ENCODE measurements at places on chromosomes 2 and 18.

DNA sequence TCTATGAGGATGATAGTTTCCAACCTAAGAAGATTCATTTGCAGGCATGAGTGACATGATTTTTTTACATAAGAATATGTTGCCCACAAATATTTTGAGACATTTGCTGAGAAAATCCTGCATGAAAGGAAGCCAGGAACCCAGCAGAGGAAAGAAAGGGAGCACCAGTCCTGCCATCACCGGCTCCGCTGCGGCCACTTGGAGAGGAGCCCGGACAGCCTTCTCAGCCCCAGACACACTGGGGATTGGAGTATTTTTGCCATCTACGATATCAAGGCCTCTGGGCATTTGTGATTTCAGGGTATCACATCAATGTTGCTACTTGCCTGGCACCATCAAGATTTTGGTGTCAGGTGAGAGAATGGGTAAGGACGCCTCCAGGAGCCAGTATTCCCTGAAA, 228.3 kb downstream of the PTGR3 start:
- DNase-seq: no peak

GRCh38 chr2:27353762-27354596, 2.6 kb downstream of the GTF3C2 start:
- no peak for DNase-seq

- DNase-seq: no peak
Measured at GRCh38 chr2:44010266-44010665, 14.5 kb upstream of the LRPPRC start.

GRCh38 chr2:226352941-226353560, 446.6 kb downstream of the IRS1 start:
- no peak for DNase-seq

DNA sequence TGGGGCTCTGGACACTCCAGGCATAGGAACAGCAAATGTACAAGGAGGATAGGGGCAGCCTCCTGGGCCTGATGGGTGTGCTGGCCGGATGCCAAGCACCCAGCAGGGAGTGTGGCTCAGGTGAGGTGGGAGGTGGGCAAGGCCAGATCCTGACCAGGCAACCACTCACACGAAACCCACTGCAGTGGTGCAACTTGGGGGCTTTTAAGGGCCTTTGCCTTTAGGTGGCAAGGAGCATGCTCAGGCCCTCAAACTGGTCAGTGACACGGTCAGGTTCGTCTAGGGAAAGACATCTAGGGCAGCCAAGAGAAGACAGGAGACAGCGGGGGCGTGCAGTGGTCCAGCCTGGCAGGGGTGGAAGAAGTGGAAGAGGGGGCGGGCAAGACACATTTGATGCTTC, 18.4 kb upstream of the TEX51 start:
- DNase-seq: no peak

DNA sequence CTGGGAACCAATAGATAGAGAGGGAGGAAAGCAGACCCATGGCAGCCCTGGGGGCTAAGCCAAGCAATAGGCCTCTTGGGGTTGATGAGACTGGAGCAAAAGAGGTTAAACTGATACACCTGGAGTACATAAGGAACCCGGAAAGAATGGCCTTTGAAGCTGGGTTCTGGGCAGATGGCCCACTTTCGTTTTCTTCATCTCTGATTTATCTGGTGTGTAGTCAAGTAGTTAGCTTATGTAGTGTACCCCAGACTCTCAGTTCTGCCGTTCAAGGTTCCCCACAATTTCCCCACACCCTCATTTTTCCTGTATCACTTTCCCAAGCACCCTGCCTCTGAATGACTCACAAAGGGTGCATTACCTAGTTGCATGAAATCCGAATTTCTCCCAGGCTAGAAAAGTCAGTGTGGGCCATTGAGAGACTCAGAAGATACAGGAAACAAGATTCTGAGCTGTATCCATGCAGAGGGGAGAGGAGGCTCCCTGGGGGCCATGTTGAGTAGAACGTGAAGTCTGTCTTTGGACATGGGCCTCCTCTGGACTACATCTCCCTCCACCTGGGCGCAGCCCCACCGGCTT, 235.0 kb downstream of the LOXHD1 start:
- no peak for DNase-seq

DNA sequence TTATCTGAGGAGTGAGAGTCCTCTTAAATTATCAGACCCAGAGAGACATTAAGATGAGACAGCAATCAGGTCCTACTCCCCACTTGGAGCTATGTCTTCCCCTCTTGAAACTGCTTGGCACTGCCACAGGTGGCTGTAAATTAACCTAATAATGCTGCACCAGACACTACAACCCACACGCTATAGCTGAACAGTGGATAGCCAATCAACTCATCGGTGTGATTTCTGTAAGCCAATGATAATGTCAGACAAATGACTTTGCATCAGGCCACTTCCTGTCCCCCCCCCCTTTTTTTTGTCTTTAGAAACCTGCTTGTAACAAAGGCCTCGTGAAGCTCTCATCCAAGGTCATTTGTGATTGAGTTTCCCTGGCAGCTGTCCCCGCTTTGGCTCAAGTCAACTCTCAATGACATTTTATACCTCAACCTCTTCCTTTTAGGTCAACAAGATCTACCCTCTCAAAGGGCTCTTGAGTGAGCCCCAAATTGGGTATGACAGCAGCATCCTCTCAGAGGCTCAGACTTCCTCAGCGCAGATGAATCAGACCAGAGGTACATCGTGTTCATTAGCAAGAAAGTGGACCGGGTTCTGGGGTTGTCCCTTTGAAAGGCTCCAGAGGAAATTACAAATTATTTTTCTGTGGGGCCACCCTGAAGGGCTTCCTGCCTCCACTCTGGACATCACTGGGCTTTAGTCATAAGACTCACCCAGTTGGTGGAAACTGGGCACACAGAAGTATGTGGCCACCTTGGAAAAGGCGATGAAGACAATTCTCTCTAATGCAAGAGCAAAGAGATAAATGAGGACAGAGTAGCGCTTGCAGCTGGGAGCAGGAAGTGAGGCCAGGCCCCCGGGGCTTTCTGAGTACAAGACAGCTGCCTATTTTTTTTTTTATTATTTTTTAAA, 73.6 kb downstream of the COPS8 start:
- no peak for DNase-seq

GRCh38 chr2:66508484-66509071, 73.7 kb downstream of the MEIS1 start:
- no peak for DNase-seq

GRCh38 chr18:75212751-75213090, 2.1 kb downstream of the TSHZ1 start:
- no peak for DNase-seq

GRCh38 chr2:152200101-152200500, 24.5 kb upstream of the STAM2 start:
- DNase-seq: no peak

DNA sequence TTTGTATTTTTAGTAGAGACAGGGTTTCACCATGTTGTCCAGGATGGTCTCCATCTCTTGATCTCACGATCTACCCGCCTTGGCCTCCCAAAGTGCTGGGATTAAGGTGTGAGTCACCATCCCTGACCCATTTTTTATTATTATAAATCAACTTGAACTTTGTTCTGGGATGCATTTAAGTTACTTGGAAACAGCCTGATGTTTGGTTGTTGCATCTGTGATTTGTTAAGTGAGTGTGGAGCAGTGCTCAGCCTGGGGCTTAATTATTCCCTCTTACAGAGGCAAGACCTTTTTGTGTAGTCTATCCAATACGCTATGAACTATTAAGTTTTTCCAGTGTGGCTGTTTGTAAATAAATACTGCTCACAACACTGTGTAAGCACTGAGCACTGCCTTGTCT, 32.6 kb downstream of the MTA3 start:
- no peak for DNase-seq

- no peak for DNase-seq
Measured at GRCh38 chr2:191778041-191778440, 68.8 kb downstream of the CAVIN2 start.

- DNase-seq: peak; percentile 83
Measured at GRCh38 chr2:229974266-229974665, 52.0 kb downstream of the FBXO36 start.

DNA sequence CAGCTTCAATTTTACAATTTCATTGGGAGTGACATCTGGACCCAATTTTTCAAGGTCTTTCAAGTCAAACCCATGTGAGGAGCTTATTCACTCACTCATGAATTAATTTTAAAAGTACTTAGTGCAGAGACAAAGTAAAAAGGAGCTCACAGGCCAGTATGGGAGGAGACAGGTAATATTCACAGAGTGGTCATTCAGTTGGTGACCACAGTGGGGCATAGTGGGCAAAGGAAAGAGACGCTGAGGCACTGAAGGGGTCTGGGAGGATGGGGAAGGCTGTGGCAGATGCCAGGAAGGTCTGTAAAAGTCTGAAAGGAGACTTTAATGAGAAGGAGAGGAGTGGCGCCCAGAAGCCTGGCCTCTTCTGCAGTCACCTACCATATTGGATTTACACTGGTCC, 76.0 kb downstream of the CD8B2 start:
- DNase-seq: no peak

GRCh38 chr2:122486705-122487415, 731.4 kb downstream of the TSN start:
- DNase-seq: no peak

GRCh38 chr2:46095830-46096229, 201.4 kb upstream of the EPAS1 start:
- DNase-seq: no peak

- no peak for DNase-seq
Measured at GRCh38 chr18:80147037-80147417, 38.0 kb downstream of the ADNP2 start.

DNA sequence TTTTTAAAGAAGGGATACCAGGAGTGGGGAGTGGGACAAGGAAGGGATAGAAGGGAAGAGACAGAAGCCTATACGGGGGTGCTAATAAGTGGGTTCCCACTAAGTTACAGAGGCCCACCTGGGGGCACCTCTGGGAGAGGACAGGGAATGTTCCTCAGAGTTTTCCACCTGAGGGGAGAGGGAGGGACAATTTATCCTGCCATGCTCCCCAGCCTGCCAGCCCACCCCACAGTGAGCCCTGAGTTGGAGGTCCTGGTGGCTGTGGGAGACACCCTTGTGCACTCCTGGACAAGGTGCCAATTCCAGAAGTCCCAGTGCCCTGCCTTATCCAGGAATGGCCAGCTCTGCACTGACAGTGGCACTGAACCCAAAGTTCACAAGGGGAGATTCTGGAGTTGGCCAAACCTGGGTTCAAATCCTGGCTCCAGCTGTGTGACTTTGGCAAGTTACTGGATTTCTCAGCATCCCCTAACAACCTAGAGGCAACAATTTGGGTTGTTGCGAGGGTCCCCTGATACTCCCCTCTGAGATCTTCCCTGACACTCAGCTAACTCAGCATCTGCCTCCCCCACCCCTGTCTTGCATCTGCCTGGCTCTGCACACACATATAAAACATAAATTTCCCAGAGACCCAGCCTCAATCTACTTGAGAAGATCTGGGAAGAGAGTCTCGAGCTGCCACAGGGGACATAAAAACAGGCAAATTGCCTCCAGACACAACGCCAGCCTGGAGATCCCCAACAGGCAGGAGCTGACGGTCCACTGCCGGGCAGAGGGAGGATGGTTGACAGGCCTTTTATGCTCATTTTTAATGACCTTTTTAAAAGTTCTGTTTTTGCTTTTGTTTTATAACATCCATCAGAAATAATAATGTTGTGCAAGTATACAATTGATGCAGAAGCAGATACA, 98.7 kb upstream of the ST3GAL5 start:
- no peak for DNase-seq

DNA sequence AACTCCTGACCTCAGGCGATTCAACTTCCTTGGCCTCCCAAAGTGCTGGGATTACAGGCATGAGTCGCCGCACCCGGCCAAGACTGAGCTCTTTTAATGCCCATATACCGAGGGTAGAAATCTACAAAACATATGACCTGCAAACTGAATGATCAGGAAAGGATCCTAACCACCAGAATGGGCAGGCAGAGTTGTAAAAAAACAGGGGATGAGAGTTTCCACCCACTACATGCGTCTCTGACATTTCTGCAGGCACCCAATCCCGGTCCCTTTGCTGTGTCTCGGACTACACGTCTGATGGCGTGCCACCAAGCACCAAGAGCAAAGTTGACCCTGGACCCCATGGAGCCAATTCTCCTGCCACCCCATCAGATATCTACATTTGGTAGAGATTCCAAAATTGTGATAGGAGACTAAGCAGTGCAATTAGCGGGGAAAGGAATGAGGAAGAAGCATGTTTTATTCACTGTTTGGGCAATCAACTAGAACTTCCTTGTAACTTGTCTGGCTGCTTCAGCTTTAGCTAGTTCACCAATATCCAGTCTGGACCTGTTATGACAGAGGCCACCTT, 74.1 kb downstream of the ATP8B1 start:
- DNase-seq: no peak

- DNase-seq: no peak
Measured at GRCh38 chr2:215357660-215358059, 45.8 kb downstream of the ATIC start.

- DNase-seq: no peak
Measured at GRCh38 chr18:57052173-57052572, 94.7 kb upstream of the BOD1L2 start.

GRCh38 chr2:61910603-61911002, 5.1 kb downstream of the COMMD1 start:
- no peak for DNase-seq

GRCh38 chr2:65491381-65491905, 59.0 kb upstream of the SPRED2 start:
- DNase-seq: no peak

DNA sequence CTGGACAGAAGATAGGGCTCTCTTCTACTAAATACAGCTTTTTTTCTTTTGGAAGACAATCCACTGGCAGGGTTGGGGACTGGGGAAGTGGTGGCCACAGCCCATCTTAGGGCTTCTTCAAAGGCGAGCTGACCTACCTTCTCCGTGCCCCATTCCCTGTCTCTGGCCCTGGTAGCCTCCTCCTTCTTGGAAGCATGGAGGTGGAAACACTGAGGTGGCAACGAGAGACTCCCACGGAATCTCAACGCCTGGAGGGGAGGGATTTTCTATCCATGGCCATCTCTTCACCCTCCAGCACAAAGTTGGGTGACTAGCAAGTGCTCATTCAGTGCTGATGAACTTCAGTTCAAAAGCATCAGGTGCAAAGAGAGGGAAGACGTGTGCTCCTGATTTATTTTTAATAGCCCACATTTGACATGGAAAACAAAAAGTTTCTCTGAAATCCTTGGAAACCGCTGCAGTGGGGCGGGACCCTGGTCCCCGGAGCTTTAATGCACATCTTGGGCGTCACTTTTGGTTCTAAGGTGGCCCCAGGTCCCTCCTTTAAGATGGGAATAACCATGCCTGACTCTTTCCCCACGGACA, 633 bp upstream of the ARMC9 start:
- DNase-seq: no peak

GRCh38 chr2:179260224-179260623, 4.4 kb downstream of the SESTD1 start:
- no peak for DNase-seq
